Stimulated activated CD4-positive, alpha-beta T cell treated with anti-CD3 and anti-CD28 coated beads, Interleukin-2, amount 100 ng/mL, for 4 hours (primary cell): ENCODE measurements at places on chromosomes 2 and 18.
A peak's percentile ranks its signal among the peaks of the same experiment; 100 is the strongest.

DNA sequence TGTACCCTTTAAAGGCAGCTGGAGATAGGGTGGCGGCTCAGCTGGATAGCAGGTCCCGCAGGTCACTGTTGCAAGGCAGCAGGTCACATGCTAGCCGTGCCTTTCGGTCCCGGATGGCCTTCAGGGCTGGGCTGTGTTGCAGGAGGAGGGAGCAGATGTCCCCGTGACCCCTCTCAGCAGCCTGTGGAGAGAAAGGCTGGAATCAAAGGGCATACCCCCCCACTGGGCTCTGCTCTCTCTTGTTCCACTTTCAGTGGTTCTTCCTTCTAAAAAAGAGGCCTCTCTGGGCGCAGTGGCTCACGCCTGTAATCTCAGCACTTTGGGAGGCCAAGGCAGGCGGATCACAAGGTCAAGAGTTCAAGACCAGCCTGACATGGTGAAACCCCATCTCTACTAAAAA lies 4.4 kb upstream of the ANKRD23 start:
- no peak for DNase-seq

- DNase-seq = no peak
Observed at GRCh38 chr2:20207051-20207450, 17.9 kb downstream of the SDC1 start.

DNA sequence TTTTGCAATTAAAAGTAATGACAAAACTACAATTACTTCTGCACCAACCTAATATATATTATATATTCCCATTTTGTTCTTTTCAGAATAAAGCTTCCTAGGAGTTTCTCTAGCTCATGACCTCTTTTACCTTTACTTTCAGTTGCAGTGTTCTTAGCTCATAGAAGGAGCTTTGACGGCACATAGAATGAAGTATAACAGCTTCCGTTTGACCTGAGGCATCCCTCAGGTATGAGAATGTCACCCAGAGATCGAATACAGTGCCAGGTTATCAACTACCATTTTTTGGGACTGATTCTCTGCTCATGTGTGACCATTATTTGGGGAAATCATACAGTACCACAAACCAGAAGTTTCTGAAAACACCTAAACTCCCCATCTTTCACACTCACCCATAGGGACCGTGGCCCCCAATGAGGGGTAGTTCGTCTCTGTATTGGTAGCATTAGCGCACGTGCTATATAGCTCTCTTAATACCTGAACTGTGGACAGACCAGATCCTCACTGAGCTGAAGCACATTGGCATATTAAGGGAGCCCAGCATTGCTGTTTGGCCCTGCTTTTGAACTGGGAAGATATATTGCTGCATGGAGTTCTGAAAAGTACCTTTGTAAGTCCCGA lies 123.0 kb downstream of the SPTBN1 start:
- no peak for DNase-seq

DNA sequence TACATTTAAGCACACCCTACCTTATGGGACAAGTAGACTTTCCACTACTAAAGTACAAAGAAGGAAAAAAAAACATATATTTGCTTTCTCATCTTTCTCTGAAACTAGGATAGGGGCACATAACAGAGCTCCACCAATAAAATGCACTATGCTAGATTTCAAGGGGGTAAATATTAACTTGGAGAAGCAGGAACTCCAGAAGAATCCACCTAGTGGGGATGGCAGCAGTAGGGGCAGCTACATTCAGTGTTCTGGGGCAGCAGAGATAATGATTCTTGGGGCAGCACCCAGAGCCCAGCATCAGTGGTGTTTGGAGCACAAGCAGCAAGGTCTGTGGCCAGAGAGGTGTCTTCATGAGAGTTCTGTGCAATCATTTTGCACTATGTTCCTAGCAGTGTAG lies 64.7 kb downstream of the DTNB start:
- DNase-seq = no peak

GRCh38 chr2:60354713-60355112 lies 198.7 kb downstream of the BCL11A start:
- no peak for DNase-seq

GRCh38 chr2:188181884-188182283 lies 109.8 kb upstream of the GULP1 start:
- DNase-seq = no peak

GRCh38 chr18:63844254-63844653 lies 43.3 kb upstream of the SERPINB2 start:
- no peak for DNase-seq

GRCh38 chr2:11131166-11131920 lies 23.9 kb upstream of the SLC66A3 start:
- DNase-seq = no peak

DNA sequence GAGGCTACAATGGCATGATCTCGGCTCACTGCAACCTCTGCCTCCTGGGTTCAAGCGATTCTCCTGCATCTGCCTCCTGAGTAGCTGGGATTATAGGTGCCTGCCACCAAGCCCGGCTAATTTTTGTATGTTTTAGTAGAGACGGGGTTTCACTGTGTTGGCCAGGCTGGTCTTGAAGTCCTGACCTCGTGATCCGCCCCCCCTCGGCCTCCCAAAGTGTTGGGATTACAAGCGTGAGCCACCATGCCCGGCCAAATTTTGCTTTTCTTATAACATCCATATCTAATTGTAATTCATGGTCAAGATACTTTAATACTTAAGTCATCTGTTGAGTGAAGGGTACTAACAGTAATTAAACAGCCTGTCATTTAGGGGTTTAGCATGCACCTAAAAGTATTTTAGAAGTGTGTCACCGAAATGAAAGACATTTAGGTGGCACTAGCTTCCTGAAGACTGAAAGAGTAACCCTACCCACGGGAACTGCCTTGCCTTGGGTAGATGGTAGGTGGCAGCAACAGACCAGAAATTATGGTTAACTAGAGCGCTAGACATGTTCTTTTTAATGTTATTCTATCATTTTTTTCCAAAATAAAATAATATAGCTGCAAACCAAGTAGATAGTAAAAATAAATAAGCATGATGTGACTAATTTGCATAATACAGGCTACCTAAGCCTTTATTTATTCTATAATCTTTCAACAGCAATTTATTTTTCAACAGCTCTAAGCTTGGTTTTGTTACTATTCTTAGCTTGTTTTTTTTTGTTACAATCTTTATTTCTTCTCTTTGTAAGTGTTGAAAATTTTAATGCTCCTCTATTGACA lies 8.6 kb upstream of the ACYP2 start:
- peak; percentile 19 for DNase-seq

GRCh38 chr2:136863468-136863867 lies 98.1 kb downstream of the THSD7B start:
- DNase-seq = no peak

DNA sequence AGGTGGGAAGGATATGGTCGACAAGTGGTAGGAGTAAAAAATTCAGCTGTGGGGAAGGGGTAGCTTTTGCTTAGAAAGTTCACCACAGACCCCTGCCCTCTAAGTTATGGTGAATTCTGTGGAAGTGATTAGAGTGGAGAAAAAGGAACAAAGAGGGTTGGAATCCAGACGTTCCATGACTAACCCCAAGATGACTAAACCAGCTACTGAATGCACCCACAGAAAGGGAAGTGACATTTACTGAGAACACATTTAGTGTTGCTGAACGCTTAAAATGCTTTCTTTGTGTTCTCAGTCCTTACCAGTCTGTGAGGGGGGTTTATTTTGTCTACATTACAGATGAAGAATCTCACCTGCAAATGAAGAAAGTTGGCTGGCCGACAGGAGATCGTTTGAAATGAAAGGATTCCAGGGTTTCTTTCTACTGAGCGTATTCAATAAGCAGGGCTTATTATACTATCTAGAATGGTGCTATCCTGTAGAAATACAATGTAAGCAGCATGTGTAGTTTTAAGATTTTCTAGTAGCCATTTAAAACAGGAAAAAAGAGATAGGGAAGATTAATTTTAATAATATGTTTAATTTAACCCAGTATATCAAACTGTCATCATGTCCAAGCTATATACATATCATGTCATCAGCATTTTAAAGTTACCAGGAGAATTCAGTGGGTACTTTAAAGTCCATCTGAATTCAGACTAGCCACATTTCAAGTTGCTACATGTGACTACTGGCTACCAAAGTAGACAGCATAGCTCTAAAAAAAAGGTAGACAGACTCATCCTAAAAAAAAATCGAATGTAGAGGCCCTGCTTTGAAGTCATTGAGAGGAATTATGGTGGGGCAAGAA lies 60.1 kb downstream of the LIMS1 start:
- no peak for DNase-seq

- DNase-seq = no peak
Observed at GRCh38 chr18:74198453-74198852, 50.1 kb downstream of the TIMM21 start.

- no peak for DNase-seq
Observed at GRCh38 chr2:230925443-230925878, 419 bp upstream of the GPR55 start.

GRCh38 chr18:63888470-63889190 lies 1.1 kb downstream of the SERPINB2 start:
- DNase-seq = no peak

GRCh38 chr2:215900843-215901242 lies 112.5 kb downstream of the MREG start:
- DNase-seq = no peak

- no peak for DNase-seq
Observed at GRCh38 chr2:144448389-144449027, 71.4 kb downstream of the ZEB2 start.

DNA sequence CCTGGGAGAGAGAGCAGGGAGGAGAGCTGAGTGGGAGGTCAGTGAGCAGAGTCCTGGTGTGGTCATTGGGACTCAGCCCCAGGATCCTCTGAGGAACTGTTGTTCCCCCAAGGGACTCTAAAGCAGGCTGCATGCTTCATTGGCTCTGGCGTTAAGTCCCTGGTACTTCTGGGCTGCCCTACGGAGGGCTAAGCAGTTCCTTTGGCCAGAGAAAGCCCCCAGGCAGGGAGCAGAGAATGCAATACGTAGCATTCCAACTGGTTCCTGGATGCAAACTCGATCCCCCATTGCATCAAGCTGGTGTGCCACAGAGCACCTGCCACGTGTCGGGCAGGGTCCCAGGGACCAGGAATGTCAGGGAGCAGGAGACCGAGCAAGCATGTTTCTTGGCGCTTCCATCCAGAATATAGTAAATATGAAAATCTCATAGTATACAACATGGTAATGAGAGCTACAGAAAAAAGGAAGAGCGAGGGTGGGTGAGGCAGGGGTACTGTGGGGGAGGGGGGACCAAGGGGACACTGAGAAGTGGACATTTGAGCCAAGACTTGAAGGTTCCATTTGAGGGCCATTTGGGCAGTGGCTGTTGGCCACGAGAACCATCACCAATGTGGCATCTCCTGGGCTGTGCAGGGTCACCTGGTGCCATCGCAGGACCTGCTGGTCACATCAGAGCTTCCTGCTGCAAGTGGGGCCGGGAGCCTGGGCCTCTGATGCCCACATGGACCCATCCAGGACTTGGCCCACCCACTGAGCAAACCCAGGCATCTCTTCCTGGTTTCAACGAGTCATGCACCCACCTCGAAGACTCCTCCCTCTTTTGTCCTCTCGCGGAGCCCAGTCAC lies 160.4 kb downstream of the ASB1 start:
- no peak for DNase-seq

DNA sequence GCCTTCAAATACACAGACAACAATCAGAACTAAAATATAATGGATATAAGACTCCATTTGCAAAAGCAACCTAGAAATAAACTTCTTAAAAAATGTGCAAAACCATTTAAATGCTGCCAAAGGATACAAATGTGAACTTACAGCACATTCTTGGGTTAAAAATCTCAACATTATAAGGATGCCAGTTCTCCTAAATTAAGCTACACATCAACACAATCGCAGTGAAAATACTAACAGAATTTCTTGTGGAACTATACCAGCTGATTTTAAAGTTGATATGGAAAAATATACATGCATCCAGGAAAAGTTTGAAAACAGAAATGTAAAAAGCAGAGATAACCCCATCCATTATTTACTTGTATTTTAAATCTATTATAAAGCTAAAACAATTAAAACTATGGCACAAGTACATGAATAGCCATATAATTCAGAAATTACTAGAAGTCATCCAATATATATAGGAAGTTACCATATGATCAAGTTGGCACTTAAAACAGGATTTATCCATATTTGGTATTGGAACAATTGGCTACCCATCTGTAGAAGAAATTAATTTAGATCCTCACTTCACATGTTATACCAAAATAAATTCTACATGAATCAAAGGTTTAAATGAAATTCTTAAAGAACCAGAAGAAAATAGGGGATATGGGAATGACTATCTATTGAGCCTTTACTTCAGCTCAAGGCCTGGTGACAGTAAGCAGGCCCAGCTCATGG lies 151.7 kb upstream of the GLI2 start:
- DNase-seq = no peak

DNA sequence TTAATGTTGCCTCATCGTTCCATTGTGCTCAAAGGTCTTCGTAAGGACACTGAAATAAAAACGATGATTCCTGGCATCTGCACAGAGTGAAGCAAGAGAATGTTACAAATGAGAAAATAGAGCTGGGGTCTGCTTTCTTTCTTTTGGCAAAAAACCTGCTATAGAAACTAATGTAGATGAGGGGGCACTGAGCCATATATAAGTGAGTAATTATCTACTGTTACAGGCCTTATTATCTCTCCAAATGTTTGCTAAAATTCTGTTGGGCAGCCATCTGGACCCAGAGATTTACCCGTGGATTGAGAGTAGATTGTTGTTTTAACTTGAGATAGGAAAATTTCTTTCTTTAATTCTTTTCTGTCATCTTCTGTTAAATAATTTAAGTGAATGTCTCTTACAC lies 472.5 kb upstream of the PIK3C3 start:
- DNase-seq = no peak

- no peak for DNase-seq
Observed at GRCh38 chr2:200131307-200131706, 175.2 kb upstream of the SPATS2L start.
